Cerebellum (tissue), 4 donors: ENCODE measurements at places on chromosomes 12 and 14.

GRCh38 chr12:125981610-125982253 is 916.5 kb downstream of the AACS start:
- no peak for DNase-seq

DNA sequence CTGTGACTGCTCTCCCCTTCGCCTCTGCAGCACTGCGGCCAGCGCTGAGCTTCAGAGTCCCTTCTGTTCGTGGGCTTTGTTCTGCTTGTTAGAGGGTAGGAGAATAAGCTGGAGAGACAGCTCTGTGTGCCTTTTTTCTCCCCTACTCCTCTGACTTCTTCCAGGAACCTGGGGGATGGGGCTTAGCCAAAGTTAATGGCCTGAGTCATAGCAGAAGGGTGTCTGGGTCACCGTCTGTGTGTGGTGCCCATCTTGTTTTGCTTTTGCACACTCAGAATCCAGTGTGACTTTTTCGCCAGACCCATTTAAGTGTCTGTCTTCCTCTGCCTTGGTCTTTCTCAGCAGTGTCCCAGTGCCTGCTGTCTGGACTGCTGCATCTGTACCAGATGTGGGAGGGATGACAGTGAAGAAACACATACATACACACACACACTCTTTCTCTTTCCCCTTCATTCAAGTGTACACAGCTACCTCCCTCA is 3.0 kb downstream of the KIF5A start:
- DNase-seq, result no peak

DNA sequence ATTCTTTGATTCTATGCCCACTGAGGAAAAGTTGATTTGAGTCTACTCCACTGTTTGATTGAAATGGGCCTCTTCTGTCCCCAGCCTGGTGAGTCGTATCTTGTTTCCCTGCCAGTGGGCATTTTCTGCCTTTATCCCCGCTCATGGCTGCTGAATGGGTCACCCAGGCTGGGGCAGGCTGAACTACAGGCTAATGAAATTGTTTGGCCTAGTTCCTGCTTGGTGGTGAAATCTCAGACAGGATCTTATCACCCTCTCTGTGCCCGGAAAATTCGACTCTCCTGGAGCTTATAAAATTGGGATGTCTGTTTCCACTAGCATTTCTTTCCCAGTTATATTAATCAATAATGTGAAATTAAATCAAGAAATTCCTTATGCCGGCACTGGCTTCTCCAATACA is 65.0 kb downstream of the CHST11 start:
- DNase-seq, result no peak

DNA sequence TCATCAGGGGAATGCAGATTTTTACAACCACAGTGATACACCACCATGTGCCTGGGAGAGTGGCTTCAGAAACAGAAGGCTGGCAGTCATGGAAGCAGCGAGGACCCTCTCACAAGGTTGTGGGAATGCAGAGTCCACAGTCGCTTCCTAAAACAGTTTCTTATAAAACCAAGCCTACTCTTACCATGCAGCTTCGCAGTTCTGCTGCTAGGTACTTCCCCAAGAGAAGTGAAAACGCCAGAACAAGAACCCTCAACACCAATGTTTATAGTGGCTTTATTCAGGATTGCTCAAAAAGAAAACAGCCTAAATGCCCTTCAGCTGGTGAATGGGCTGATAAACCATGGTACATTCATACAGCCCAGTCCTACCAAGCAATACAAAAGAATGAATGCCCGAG is 87.2 kb downstream of the DDX51 start:
- DNase-seq, result no peak

DNA sequence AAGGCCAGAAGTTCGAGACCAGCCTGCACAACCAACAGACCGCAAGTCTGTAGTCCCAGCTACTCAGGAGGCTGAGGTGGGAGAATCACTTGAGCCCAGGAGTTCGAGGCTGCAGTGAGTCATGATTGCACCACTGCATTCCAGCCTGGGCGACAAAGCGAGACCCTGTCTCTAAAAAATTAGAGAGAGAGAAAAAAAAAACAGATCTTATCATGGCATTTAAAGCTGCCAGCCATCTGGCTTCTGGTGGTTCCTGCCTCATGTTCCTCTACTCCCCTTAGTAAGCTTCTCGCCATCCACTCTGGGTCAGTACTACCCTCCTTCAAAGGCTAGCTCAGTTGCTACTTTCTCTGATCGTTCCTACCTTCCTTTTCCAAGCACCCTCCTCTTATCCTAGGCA is 16.1 kb downstream of the CLSTN3 start:
- DNase-seq, result no peak

- peak; percentile 2 for DNase-seq
Observed at GRCh38 chr12:27635349-27635972, 60.8 kb upstream of the REP15 start.
